Right renal pelvis (tissue), 4 donors: ENCODE measurements at places on chromosomes 7 and 10. TPM values are rescaled to one million over a fixed set of nuclear protein-coding genes. Genes with fewer than 3 reads are reported as not detected.

- no peak for DNase-seq
Observed at GRCh38 chr10:90430186-90430585, 427.7 kb downstream of the HTR7 start.

DNA sequence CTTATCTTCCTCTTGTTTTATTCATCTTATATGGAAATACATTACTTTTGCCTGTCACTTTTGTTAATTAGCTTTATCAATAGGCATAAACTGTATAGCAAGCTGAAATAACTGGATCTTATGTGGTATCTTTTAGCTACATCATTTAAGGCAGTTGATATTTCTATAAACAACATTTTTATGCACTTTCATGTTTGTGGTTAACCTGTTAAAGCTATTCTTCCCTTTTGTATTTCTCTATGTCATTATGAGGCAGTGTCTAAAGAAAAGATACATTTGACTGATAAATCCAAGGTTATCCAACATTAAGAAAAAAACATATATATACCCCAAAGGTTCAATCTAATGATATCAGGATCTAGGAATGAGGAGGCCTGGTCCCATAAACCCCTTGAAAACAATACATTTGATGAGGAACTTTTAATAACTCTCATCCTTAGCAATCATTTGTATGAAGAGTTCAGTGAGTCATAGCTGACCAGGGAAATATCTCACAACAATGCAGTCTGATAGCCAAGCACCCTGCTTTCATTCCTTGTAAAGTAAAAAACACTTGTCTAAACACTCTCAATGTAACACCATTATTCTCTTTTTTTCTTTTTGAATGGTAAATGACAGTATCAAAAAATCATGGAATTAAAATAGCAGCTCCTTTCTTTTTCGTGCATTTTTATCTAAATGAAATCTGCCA, 300.9 kb downstream of the NEBL start:
- DNase-seq, result no peak

DNA sequence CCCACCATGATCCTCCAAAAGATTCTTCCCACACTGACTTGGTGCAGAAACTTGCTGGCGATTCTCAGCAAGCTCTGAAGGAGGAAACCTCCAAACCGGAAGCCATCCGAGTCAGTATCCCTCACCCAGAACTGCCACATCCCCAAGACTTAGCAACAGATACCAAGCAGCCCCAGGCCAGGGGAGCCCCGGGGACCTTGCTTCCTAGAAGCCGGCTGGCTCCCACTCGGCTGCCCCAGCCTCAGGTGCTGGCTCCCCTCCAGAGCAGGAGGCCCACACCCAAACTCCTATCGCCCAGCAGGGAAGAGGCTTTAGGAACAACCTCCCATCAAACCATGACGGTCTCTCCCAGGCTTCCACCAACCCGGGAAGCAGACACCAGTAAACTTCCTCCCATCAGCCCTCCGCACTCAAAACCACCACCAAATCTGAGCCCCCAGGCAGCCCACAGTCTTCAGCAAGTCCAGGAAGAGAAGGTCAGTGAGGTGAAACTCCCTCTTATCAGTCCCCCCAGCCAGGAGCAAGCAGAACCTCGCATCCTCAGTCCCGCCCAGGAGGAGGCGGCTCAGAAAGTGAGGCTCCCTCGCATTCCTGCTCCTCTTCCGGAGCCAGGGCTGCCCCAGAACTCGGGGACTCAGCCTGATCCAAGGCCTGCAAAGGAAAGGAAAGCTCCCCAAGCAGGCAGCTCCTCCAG, 82.3 kb downstream of the LRGUK start:
- no peak for DNase-seq

DNA sequence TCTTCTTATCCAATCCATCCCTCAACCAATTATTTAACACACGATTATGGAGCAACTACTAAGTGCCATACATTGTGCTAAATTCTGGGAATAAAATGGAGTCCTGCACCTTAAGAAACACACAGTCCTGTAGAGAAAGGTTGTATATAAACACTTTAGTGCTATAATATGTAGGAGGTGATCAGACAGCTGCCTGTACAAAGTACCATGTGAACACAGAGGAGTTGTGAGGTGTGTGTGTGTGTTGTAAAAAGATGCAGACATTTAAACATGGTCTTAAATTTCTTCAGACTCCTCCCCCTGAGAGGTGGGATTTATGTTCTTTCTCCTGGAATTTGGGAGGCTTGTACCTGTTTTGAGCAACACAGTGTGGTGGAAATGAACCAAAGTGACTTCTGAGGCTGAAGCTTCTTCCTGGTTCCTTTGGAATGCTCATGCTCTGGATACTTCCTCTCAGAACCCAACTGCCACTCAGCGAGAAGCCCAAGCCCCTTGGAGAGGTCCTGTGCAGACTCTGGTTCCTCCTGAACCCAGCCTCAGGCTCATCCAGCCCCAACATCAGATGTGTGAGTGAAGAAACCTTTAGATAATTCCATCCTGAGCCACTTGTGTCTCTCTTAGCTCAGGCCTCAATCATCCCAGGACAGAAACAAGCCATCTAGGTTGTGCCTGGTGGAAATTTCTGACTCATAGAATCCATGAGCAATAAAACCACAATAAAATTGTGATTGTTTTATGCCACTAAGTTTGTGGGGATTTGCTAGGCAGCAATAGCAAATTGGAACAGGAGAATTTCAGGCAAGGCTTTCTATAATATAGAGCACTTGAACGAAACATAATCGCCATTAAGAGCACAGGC, 161.2 kb upstream of the FAM3C start:
- no peak for DNase-seq

- no peak for DNase-seq
Observed at GRCh38 chr7:32293833-32294232, 196.3 kb downstream of the LSM5 start.

GRCh38 chr10:3631701-3632330, 153.2 kb downstream of the KLF6 start:
- DNase-seq, result no peak

DNA sequence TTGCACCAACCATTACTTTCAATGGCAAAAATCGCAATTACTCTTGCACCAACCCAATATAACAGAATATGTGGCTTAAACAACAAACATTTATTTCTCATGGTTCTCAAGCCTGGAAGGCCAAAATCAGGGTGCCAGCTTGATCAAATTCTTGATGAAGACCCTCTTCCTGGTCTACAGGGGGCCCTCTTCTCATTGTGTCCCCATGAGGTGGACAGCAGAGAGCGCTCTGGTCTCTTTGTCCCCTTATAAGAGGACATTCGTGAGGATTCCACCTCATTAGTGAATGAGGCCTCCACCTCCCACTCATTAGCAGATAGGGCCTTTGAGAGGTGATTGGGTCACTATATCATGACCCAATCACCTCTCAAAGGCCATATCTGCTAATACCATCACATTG, 120.0 kb downstream of the CALN1 start:
- DNase-seq, result no peak

GRCh38 chr7:120043250-120043649, 229.7 kb upstream of the KCND2 start:
- no peak for DNase-seq

GRCh38 chr7:155066417-155066950, 3.6 kb upstream of the HTR5A start:
- DNase-seq, result no peak

GRCh38 chr7:106862317-106863089, 2.6 kb upstream of the PIK3CG start:
- no peak for DNase-seq

DNA sequence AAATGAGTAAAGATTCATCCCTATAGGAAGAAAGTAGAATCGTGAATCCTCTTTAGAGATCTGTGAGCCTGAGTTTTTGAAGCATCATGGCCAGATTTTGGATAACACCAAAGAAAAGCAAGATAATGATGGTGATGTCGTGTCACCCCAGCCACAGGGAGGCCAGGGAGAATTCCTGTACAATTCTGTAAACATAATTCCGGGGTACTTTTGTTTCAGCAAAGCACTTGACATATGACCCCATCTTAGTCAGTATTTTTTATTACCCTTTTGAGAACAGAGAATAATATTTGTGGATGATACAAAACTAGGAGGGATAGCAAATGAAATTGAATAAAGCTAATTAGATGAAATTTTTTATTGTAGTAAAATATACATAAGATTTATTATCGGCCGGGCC, 33.8 kb downstream of the NACAD start:
- DNase-seq, result no peak

DNA sequence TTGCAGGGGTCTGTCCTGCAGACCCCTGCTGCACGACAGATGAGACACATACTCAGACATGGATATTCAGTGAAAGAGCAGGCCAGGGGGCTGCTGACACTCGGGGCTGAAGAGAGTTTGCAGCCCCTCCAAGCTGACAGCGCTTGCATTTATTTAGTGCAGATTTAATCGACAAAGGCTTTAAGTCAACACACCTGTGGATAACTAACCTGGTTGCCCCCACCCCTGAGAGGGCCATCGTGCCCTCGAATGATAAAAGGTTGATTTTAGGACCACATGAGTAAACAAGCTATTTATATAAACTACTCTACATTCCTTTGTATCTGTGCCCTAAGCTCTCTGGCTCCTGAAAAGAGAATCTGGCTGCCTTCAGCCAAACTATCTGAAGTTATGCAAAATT, 708.2 kb upstream of the LRRN3 start:
- DNase-seq, result no peak

- DNase-seq, result no peak
Observed at GRCh38 chr10:118868589-118868988, 113.8 kb upstream of the CACUL1 start.

Gene NPFFR1
- 0.20 TPM for polyA plus RNA-seq

Gene SYT15B
- polyA plus RNA-seq, result 4.1 TPM

Gene CPA2
- polyA plus RNA-seq, result 0.34 TPM

Gene SRI
- 171 TPM for polyA plus RNA-seq
